ENCODE measurements at places on chromosomes 16 and 17. TPM values are rescaled to one million over a fixed set of nuclear protein-coding genes. Genes with fewer than 3 reads are reported as not detected.

BAHCC1 gene
- not detected for total RNA-seq

DNA sequence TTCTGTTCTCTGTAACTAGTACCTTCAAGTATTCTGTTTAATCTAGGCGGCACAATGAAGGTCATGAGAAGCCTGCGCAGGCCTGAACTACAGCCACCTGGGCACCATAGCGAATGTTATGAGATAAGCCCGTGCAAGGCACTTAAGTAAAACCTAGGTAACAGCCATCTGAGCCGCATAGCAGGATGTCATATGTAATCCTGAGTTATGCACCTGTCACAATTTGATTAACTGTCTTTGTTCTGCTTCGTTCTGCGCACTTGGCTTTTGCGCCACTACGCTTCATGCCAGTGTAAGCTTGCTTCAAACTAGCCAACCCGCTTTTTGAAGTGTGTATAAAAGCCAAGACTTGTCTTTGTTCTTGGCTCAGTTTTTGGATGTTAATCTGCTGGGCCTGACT, 449.8 kb downstream of the KCNJ18 start:
- DNase-seq = no peak
- no peaks in the 10 kb centered on the region for H3K27me3 ChIP-seq
- no peaks in the 10 kb centered on the region for H3K36me3 ChIP-seq
- no peak overlapping the region for H3K27ac ChIP-seq
- H3K4me3 ChIP-seq = no peak overlapping the region

LAT gene
- 276 TPM for total RNA-seq

IL17C gene
- total RNA-seq = 0.22 TPM

DNA sequence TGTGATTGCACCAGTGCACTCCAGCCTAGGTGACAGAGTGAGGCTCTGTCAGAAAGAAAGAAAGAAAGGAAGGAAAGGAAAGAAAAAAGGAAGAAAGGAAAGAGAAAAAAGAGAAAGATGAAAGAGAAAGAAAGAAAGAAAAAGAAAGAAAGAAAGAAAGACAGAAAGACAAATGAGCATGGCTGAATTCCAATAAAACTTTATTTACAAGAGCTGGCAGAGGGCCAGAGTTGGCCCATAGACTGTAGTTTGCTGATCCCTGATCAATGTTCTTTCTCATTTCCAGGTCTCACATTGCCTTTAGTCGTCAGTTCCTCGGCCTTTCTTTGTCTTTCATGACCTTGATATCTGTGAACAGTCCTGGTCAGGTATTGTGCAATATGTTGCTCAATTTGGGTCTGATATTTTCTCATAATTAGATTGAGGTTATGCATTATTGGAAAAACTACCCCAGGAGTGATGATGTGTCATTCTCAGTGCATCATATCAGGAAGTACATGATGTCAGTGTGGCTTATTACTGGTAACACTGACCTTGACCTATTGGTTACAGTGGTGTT, 68.5 kb upstream of the MED9 start:
- H3K4me3 ChIP-seq = no peak overlapping the region
- H3K4me1 ChIP-seq = peaks cover 45% of the 10 kb centered on the region
- H3K27ac ChIP-seq = no peak overlapping the region
- no peaks in the 10 kb centered on the region for H3K36me3 ChIP-seq
- DNase-seq = no peak
- H3K27me3 ChIP-seq = peaks cover 4% of the 10 kb centered on the region

GRCh38 chr16:1080801-1081733, 8.5 kb downstream of the SSTR5 start:
- no peak overlapping the region for H3K27ac ChIP-seq
- peaks cover 5% of the 10 kb centered on the region for H3K36me3 ChIP-seq
- no peaks in the 10 kb centered on the region for H3K4me1 ChIP-seq

- H3K27ac ChIP-seq = no peak overlapping the region
- H3K36me3 ChIP-seq = no peaks in the 10 kb centered on the region
- no peaks in the 10 kb centered on the region for H3K27me3 ChIP-seq
- H3K4me3 ChIP-seq = no peak overlapping the region
- peaks cover 11% of the 10 kb centered on the region for H3K4me1 ChIP-seq
- no peak for DNase-seq
These were observed 8.1 kb downstream of the GLIS2 start for GRCh38 chr16:4323845-4324488.

GRCh38 chr16:5065813-5066212, at the start of gene C16orf89:
Gene C16orf89 (minus strand): TSS chr16:5065956. CDS start chr16:5065908, 48 bp downstream.
- no peaks in the 10 kb centered on the region for H3K36me3 ChIP-seq
- no peak for DNase-seq
- H3K27ac ChIP-seq = no peak within 1 kb of the TSS
- no peaks in the 10 kb centered on the region for H3K27me3 ChIP-seq
- no peak within 1 kb of the TSS for H3K4me3 ChIP-seq

MYO15A gene
- 0.78 TPM for total RNA-seq

Data from activated CD4-positive, alpha-beta memory T cell treated with anti-CD3 and anti-CD28 coated beads for 36 hours (primary cell).